ENCODE measurements at places on chromosomes 3 and 15.
A peak's percentile ranks its signal among the peaks of the same experiment; 100 is the strongest.

DNA sequence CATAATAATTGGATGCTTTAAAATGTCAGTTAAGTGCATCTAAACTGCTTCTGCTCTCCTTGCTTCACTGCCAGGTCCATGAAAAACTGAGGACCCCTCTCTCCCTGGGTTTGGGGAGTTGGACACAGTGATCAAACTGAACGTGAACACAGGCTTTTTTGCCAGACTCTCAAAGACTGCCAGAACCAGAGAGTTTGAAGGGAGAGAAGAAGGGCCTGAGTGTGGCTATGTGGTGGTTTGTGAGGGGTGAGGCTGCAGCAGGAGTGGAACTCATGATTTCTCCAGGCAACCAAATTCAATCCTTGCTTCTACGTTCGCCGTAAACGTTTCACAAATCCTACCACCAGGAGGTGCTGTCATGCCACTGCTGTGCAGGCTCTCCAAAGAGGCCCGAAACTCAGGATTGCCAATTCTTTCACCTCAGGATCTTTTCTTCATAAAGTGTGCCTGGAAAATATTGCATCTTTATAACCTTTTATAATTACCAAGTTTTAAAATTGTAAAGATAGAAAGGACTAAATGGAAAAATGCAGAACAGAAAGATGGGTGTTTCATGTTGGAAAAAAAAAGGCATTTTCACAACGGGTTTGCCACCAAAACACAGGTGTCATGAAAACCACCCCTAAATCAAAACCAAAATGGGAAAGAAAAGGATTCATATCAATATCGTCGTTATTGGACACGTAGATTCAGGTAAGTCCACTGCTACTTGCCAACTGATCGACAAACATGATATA is 19.7 kb downstream of the TM4SF4 start:
- no peak overlapping the region for H3K4me3 ChIP-seq
- H3K36me3 ChIP-seq: no peaks in the 10 kb centered on the region
- H3K27ac ChIP-seq: no peak overlapping the region
- no peaks in the 10 kb centered on the region for H3K4me1 ChIP-seq
- no peaks in the 10 kb centered on the region for H3K27me3 ChIP-seq

- H3K36me3 ChIP-seq: no peaks in the 10 kb centered on the region
- H3K27me3 ChIP-seq: no peaks in the 10 kb centered on the region
- no peak overlapping the region for H3K27ac ChIP-seq
- H3K4me3 ChIP-seq: no peak overlapping the region
- H3K4me1 ChIP-seq: no peaks in the 10 kb centered on the region
- DNase-seq: no peak
These were observed 159.5 kb downstream of the SNRK start for GRCh38 chr3:43445820-43446219.

- H3K36me3 ChIP-seq: no peaks in the 10 kb centered on the region
- no peaks in the 10 kb centered on the region for H3K27me3 ChIP-seq
- no peak overlapping the region for H3K4me3 ChIP-seq
These were observed 11.1 kb downstream of the SLC24A1 start for GRCh38 chr15:65632780-65633375.

DNA sequence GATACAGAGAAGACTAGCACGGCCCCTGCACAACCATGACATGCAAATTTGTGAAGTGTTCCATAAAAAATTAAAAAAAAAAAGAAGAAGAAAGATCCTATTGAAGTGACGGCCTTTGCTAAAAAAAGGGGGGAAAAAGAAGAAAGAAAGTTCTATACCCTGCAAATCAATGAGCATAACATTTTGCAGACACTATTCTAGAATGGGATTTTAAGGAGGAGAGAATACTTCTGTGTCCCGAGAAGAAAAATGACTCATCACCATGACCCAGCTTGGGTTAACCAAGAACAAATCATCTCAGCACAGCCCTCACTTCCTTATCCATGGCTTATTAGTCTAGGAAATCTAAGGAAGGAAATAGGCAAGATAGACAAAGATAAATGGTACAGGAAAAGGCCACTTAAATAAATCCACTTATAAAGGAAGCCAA is 7.4 kb upstream of the SH3BP5 start:
- peaks cover 4% of the 10 kb centered on the region for H3K4me1 ChIP-seq
- no peak for DNase-seq
- no peaks in the 10 kb centered on the region for H3K27me3 ChIP-seq
- no peak overlapping the region for H3K27ac ChIP-seq
- H3K36me3 ChIP-seq: no peaks in the 10 kb centered on the region

DNA sequence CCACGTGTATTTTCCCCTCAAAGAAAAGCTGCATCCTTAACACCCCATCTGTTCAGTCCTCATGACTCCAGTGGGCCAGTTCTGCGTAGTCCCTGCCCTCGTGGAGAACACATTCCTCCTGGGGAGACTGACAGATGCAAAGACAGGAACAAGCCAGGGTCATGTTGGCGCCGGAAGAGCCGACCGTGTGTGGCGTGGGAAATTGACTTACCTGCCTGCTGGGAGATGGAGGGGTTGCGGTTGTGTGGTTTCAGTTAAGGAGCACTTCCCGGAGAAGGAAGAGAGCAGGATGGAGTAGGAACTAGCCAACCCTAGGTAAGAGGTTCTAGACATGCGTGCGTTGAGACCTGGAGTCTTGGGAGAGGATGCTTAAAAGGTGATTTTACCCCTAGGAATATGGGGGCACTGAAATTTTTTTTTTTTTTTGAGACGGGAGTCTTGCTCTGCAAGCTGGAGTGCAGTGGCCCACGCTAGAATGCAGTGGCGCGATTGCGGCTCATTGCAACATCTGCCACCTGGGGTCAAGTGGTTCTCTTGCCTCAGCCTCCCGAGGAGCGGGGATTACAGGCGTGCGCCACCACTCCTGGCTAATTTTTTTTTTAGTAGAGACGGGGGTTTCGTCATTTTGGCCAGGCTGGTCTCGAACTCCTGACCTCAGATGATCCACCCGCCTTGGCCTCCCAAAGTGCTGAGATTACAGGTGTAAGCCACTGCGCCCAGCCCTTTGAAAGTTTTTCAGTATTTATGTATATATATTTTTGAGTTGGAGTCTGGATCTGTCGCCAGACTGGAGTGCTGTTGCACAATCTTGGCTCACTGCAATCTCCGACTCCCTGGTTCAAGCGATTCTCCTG is 1.4 kb downstream of the VHL start:
- H3K4me1 ChIP-seq: peaks cover 37% of the 10 kb centered on the region
- peaks cover 6% of the 10 kb centered on the region for H3K36me3 ChIP-seq
- H3K4me3 ChIP-seq: peak overlapping the region; percentile 75
- H3K27me3 ChIP-seq: no peaks in the 10 kb centered on the region
- H3K27ac ChIP-seq: peak overlapping the region; percentile 1
- peak; percentile 56 for DNase-seq

DNA sequence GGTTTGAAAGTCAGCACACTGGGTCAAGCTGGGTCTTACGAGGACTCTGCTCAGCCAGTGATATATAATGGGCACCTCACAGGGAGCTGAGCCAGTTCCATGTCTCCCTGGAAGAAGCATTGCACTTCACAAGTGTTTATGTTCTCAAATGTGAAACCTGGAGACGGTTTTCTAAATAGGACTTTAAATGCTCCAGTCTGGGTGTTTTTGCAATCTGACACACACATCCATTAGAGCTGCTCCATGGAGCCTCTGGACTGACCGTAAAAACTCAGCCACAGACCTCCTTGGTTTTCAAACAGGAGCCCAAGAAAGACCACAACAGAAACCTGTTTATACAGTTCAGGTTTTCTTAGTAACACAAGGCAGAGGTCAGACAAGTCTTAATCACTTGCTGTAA is 201.3 kb upstream of the LRIG1 start:
- no peaks in the 10 kb centered on the region for H3K4me1 ChIP-seq
- no peak for DNase-seq
- no peaks in the 10 kb centered on the region for H3K36me3 ChIP-seq
- no peak overlapping the region for H3K4me3 ChIP-seq
- H3K27ac ChIP-seq: no peak overlapping the region
- H3K27me3 ChIP-seq: no peaks in the 10 kb centered on the region

DNA sequence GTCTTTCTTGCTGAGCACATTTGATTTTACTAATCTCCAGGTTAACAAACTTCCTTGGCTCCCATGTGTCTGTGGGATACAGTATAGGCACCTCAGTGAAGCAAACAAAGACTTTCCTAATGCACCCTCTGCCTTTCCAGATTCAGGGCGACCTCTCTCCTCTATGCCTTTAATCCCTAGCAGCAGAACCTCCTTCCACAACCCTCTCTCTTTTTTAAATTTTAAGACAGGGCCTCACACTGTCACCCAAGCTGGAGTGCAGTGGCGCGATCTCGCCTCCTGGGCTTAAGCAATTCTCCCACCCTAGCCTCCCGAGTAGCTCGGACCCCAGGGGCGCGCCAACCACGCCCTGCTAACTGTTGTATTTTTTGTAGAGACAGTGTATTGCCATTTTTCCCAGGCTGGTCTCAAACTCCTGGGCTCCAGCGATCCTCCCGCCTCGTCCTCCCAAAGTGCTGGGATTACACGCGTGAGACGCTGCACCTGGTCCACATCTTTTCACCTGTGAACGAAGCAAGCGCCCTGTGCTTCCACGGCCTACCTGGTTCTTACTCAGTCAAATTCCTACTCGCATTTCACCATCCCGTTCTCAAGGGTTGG is 1.7 kb upstream of the HACD3 start:
- H3K27ac ChIP-seq: no peak overlapping the region
- H3K27me3 ChIP-seq: no peaks in the 10 kb centered on the region
- no peak overlapping the region for H3K4me3 ChIP-seq

DNA sequence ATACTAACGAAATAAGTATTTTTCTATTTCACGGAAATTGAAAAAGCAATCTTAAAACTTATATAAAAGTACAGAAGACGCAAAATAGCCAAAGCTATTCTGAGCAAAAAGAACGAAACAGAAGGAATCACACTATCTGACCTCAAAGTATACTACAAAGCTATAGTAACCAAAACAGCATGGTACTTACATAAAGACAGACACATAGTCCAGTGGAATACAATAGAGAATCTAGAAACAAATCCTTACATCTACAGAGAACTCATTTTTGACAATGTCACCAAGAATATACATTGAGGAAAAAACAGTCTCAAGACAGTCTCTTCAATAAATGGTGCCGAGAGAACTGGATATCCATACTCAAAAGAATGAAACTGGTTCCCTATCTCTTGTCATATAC is 246.0 kb downstream of the ISL2 start:
- peaks cover 7% of the 10 kb centered on the region for H3K4me1 ChIP-seq
- no peaks in the 10 kb centered on the region for H3K36me3 ChIP-seq
- no peak overlapping the region for H3K4me3 ChIP-seq

DNA sequence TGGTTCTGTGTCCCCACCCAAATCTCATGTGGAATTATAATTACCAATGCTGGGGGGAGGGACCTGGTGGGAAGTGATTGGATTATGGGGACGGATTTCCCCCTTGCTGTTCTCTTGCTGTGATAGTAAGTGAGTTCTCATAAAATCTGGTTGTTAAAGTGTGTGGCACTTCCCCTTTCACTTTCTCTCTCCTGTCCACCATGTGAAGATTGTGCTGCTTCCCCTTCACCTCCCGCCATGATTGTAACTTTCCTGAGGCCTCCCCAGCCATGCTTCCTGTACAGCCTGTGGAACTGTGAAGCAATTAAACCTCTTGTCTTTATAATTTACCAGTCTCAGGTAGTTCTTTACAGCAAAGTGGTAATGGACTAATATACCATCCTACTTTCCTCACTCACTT is 289.6 kb downstream of the EFHB start:
- no peaks in the 10 kb centered on the region for H3K27me3 ChIP-seq
- no peak overlapping the region for H3K4me3 ChIP-seq
- no peaks in the 10 kb centered on the region for H3K36me3 ChIP-seq
- H3K4me1 ChIP-seq: no peaks in the 10 kb centered on the region

- H3K27me3 ChIP-seq: no peaks in the 10 kb centered on the region
- no peaks in the 10 kb centered on the region for H3K36me3 ChIP-seq
- DNase-seq: no peak
- no peaks in the 10 kb centered on the region for H3K4me1 ChIP-seq
These were observed 17.2 kb downstream of the IMPG2 start for GRCh38 chr3:101303089-101303731.

- H3K4me1 ChIP-seq: no peaks in the 10 kb centered on the region
- no peak for DNase-seq
- H3K36me3 ChIP-seq: no peaks in the 10 kb centered on the region
- H3K4me3 ChIP-seq: no peak overlapping the region
- peaks cover 3% of the 10 kb centered on the region for H3K27me3 ChIP-seq
These were observed 22.5 kb downstream of the CDCP1 start for GRCh38 chr3:45123581-45124269.

- DNase-seq: no peak
- H3K4me1 ChIP-seq: peaks cover 36% of the 10 kb centered on the region
- H3K4me3 ChIP-seq: no peak overlapping the region
- peaks cover 23% of the 10 kb centered on the region for H3K27me3 ChIP-seq
These were observed 3.9 kb upstream of the TLE3 start for GRCh38 chr15:70101459-70102113.

DNA sequence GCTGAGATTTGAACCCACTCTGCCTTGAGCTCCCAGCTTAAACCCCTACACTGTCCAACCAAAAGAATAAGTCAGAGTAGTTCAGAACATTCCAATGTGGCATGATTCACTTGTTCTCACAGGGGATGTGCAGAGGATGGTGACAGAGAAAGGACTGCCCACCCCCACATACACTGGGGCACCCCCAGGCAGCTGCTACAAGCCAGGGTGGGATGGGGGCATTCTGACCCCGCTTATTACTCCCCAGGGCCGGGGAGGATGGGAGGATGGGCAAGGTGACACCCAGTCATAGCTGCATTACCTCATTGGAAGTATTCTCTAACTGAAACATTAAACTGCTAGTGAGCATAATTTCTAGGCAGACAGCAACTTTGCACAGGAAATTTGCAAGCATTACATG is 126.0 kb upstream of the PRR20G start:
- peaks cover 8% of the 10 kb centered on the region for H3K27me3 ChIP-seq
- DNase-seq: no peak
- no peak overlapping the region for H3K27ac ChIP-seq
- no peaks in the 10 kb centered on the region for H3K4me1 ChIP-seq

- no peaks in the 10 kb centered on the region for H3K4me1 ChIP-seq
- no peaks in the 10 kb centered on the region for H3K27me3 ChIP-seq
- H3K27ac ChIP-seq: no peak overlapping the region
- H3K36me3 ChIP-seq: no peaks in the 10 kb centered on the region
- no peak overlapping the region for H3K4me3 ChIP-seq
These were observed 521.3 kb upstream of the SEMA6D start for GRCh38 chr15:47196048-47196447.

- no peak for DNase-seq
- no peaks in the 10 kb centered on the region for H3K36me3 ChIP-seq
- no peak overlapping the region for H3K27ac ChIP-seq
These were observed 35.5 kb downstream of the ZDHHC19 start for GRCh38 chr3:196175722-196176121.

DNA sequence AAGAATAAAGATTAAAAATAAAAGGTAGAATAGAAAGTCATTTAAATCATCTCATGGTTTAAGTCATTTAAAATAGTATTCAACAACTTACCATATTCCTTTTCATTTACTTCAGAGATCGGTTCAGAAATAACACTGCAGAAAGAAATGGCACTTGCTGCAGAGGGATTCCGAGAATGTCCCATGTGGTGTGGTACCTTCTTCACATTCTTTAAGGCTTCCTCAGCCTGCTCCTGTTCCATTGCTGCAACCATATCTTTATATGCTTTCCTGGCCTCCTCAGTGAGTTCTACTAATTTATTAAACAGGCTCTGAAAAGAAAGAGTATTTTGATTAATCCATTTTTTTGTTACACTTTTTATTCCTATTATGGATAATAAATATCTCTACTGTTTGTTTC is 32.6 kb upstream of the SHC4 start:
- DNase-seq: no peak
- H3K27ac ChIP-seq: no peak overlapping the region
- H3K27me3 ChIP-seq: no peaks in the 10 kb centered on the region
- no peaks in the 10 kb centered on the region for H3K4me1 ChIP-seq
- peaks cover 74% of the 10 kb centered on the region for H3K36me3 ChIP-seq

- H3K4me1 ChIP-seq: peaks cover 13% of the 10 kb centered on the region
- peaks cover 63% of the 10 kb centered on the region for H3K36me3 ChIP-seq
- no peak for DNase-seq
- no peak overlapping the region for H3K4me3 ChIP-seq
These were observed 9.1 kb downstream of the RBM15B start for GRCh38 chr3:51400166-51400565.
